Stimulated activated CD8-positive, alpha-beta memory T cell treated with anti-CD3 and anti-CD28 coated beads, Interleukin-15, amount 100 ng/mL, for 24 hours (primary cell): ENCODE measurements at places on chromosomes 7 and 10.

- DNase-seq, result no peak
Measured at GRCh38 chr7:2943851-2944601, 99.6 kb downstream of the CARD11 start.

GRCh38 chr7:86320889-86321288, 322.8 kb upstream of the GRM3 start:
- DNase-seq, result no peak

DNA sequence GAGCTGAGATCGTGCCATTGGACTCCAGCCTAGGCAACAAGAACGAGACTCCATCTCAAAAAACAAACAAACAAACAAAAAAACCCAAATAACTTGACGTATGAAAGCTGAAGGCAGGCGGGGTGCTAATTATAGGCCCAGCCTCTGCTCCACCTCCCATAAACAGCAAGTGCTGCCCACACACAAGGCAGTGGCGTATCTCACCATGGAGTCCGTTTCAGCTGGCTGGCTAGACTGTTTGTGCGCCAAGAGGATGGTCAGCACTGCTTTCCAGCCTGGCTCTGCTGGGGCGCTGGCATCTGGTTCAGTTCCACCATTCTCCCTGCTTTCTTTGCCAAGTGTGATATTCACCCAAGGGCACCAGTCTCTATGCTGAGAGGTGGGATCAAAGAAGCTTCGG, 29.1 kb downstream of the ZC3HC1 start:
- no peak for DNase-seq

DNA sequence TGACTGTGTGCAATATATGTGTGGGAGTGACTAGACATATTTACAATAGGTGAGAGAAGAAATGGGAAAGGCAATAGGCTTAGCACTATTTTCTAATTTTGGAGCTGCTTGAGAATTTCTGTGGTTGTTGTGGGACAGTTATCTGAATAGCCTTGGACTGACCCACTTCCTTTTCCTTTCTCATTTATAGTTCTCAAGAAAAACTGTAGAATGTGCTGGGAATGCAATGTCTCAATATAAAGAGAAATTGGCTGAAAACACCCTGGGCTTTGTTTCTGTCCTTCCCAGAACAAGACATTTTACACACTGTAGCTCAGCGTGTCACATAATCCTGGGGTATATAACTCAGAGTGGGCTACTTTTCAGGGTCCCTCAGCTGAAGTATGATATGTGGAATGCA, 153.0 kb upstream of the RHOBTB1 start:
- DNase-seq, result no peak

DNA sequence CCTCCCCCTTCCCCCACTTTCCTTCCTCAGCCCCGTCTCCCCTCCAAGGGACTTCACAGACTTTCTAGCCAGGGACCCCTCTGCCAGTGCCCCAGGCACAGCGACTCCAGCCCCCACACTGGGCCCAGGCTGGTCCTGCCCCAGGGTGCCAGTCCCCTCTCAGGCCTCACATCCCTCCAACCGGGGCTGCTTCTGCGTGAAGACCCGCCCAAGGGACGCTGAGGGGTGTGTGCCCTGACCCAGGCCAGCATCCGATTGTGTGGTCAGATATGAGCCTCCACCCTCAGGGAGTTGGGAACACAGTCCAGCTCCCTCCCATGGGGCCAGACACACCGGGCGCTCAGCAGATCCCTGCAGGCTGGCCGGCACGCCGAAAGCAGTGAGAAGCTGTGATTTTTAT, 97.0 kb downstream of the MICALL2 start:
- no peak for DNase-seq

- DNase-seq, result no peak
Measured at GRCh38 chr7:78768859-78769258, 684.6 kb downstream of the MAGI2 start.

DNA sequence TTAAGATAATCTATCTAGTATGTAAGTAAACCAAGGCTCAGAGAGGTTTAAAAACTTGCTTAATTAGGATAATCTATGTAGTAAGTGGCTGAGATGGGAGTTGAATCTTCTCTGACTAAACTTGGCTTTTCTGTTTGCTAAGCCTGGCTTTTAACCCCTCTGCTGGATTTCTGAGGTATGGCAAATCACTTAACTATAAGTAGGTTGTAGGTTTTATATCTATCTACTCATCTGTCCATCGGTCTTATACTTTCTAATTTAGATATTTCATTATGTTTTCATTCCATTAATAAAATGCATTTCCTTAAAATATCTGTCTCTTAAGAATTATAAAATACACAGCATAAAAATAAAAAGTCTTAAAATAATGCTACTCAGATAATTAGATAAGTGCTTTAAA, 59.4 kb downstream of the ST7 start:
- no peak for DNase-seq

- DNase-seq, result no peak
Measured at GRCh38 chr7:41882256-41882655, 179.4 kb upstream of the INHBA start.

DNA sequence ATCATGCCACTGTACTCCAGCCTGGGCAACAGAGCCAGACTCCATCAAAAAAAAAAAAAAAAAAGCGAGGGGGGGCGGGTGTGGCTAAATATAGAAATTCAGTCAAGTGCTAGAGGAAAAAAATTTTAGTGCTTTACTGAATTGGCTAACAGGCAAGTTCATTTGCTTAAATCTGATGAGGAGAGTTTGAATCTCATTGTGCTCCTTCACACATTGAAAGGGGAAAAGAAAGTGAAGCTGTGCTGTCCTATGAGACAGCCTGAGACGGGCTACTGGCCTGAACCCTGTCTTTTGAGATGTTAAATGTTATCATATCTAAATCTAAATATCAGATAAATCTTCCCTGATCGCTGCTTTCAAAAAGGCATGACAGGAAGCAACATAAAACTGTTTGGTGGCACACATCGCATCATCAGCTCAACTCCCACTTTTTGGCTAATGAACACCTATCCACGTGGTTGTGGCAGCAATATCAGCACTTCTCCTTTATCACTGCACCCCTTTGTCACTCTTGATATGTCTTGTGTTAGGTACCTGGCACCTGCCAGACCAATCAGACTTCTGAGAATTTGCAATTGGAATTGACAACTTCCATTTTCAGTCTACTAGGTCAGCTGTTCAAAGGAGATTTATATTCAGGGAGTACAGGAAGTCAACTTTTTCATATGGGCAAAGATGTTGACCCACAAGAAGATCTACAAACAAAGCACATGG, 14.0 kb upstream of the IFIT1B start:
- DNase-seq, result no peak

GRCh38 chr7:132666071-132666773, 90.0 kb upstream of the PLXNA4 start:
- no peak for DNase-seq

DNA sequence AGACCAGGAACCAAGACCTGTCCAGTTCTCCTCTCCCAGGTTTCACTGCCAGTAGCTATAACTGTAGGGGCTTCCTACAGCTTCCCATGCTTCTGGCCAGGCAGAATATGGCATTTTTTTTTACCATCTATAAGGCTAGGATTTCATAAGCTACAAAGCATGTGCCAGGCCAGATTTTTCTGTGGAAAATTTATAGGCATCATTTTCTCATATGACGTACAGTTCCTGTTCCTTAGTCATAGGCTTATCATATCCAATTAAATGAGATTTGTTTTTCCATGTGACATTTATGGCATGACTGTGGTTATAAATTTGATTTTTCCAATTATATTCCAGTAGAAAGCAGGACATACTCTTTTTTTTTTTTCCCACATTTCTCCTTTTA, 208.6 kb upstream of the NPY start:
- no peak for DNase-seq

GRCh38 chr7:29146057-29146706, at the start of gene CPVL:
TSS of gene CPVL (minus strand) at chr7:29146537. CDS start at chr7:29121061, 25,476 bp downstream.
- no peak for DNase-seq

- peak; percentile 13 for DNase-seq
Measured at GRCh38 chr7:2138146-2138765, 94.5 kb downstream of the MAD1L1 start.

GRCh38 chr10:124292911-124293615, 125.7 kb downstream of the OAT start:
- DNase-seq, result no peak

DNA sequence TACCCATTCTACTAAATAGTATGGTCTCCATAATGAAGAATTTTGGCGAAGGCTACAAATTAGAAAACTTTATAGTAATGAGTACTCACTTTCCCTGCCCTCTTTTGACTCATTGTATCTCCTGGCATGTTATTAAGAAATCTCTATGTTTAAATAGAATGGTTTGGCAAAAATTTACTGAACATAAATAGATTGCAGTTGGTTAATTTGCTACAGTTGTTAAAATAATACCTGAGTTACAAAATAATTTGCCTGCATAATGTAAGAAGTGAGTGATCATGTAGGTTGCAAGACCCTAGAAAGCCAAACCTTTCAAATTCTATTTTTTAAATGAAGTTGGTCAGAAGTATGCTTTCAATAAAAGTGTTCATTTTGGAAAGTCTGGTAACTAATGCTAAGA, 176.8 kb upstream of the AHR start:
- DNase-seq, result no peak

GRCh38 chr10:119207713-119208552, 562 bp downstream of the GRK5 start:
- peak; percentile 11 for DNase-seq

DNA sequence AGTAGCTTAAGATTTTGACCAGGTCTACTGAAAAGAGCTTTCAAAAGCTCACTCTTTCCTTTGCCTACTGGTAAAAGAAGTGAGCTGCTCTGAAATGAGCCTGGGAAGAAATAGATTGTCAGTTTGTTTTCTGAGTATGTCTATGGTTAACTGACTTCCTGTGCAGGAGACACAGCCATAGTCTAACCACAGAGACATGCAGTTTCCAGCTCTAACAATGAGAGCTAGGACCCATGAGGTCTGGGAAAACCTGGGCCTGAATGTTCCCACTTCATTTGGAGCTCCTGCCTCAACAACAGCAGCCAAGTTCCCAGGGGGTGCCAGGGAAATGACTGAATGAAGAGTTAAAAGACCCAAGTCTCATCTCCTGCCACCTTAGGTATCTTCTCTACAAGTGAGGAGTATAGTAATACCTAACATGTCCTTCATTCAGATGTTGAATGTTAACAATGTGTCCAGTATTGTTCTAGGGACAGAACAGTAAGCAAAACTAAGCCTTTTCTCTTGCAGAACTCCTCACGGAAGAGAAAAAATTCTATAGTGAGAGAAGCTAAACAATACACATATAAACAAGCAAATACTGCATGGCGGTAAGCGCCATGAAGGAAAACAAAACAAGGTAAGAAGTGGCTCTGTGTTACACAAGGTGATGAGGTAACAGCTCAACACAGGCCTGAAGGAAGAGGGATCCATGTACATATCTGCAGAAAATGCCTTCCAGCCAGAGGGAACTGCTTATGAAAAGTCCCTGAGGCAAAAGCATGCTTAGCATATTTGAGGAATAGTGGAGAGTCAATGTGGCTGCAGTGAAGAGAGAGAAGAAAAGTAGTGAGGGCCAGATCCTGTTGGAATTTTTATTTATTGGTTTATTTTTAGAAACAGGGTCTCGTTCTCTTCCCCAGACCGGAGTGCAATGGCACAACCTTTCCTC, 26.4 kb upstream of the ANKRD1 start:
- no peak for DNase-seq

GRCh38 chr7:141512597-141512996, 38.6 kb upstream of the AGK start:
- no peak for DNase-seq

DNA sequence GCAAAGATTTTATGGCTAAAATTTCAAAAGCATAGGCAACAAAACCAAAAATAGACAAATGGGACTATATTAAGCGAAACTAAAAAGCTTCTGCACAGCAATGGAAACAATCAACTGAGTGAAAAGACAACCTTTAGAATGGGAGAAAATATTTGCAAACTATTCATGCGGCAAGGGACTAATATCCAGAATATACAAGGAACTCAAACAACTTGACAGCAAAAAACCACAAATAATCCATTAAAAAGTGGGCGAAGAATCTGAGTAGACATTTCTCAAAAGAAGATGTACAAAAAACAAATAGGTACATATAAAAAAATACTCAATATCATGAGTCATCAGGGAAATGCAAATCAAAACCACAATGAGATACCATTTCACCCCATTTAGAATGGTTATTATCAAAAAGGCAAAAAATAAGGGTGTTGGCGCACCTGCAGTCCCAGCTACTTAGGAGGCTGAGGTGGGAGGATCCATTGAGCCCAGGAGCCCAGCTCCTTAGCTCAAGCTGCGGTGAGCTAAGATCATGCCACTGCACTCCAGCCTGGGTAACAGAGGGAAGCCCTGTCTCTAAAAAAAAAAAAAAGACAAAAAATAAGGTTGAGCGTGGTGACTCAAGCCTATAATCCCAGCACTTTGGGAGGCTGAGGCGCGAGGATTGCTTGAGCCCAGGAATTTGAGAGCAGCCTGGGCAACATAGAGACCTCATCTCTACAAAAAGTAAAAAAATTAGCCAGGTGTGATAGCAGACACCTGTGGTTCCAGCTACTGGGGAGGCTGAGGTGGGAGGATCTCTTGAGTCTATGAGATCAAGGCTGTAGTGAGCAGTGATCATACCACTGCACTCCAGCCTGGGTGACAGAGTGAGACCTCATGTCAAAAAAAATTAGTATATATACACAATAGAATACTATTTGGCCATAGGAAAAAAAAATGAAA, 4.2 kb upstream of the CCM2 start:
- DNase-seq, result no peak

DNA sequence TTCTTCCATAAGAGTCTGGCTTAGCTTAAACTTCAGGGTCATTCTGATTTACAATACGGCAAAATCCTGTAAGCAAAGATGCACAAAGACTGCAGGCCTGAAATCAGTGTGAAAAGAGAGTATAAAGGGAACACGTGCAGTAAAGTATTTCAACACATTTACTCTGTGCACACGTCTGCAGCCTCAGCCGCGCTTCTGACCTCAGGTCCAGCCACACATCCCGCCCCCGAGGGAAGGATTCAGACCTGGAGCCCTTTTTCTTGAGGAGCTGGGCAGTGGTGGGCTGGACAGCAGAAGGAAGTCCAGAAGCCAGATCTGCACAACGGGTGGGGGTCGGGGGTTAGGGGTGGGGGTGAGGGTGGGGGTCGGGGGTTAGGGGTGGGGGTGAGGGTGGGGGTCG, 58.9 kb upstream of the FAM20C start:
- DNase-seq, result no peak

GRCh38 chr7:22350466-22351328, 6.3 kb downstream of the RAPGEF5 start:
- no peak for DNase-seq

DNA sequence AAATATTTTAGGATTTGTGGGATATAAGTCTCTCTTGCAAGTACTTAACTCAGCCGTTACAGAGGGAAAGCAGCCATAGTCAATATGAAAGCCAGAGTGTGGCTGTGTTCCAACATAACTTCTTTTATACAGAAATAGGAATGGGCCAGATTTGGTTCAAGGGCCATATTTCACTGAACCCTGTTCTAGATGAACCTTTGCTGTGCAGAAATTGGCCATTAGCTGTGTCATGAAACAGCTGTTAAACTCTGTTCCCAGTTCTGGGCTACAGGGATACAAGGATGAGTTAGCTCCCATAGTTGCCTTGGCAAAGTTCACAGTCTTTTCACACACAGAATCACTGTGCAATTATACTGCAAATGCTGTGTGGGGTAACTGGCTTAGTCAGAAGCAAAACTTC, 213.9 kb upstream of the LRRN3 start:
- DNase-seq, result no peak
